ENCODE measurements at places on chromosomes 7 and 10.

DNA sequence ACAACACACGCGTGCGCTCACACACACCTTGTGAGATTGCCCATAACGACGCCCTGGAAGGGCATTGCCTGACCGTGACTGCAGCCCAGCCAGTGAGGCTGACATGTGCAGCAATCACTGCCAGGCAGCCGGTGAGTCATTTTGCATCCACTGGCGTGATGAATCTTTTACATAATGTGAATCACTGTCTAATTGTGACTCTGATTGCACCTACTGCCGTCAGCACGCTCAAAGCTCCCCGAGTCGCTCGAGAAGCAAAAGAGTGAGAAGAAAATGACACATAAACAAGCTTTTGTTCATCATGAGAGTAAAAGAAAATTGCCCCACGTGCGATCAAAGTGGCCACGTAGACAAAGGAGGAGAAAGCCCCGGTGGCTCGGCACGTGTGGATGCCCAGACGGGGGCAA, 117.4 kb upstream of the PFKP start:
- peak; percentile 4 for DNase-seq

- no peak for DNase-seq
Measured at GRCh38 chr10:14667781-14668180, 106.9 kb downstream of the FAM107B start.

DNA sequence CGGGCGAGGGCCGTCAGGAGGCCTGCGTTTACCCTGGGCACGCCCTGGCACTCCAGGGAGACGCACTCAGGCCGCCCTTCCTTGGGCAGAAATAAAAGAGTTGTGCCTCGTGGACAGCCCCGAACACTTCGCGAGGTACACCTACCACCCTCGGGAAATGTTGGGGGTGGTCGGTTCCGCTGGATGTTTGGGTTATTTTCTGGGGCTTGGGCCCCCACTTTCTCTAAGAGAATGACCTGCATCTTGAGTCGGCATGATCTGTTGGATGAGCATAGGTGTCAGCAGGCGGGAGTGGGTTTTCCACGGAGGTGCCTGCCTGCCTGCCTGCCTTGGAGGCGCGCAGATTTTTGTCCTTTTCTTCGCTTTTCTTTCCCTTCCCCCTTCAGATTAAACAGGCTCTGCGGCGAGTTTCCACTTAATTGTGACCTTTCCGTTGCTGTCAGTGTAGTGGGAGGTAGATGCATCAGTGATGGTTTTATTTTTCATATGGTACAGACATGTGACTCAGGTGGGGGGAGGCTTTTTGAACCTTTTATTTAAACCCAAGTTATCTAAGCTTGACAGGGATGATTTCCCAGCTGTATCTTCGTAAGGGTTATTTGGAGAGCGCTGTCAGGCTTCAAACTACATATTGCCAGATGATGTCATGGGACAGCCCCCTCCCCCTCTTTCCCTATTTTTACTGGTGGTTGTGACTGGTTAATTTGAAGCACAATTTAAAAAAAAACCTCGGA, 661 bp downstream of the HECTD2 start:
- DNase-seq, result no peak

DNA sequence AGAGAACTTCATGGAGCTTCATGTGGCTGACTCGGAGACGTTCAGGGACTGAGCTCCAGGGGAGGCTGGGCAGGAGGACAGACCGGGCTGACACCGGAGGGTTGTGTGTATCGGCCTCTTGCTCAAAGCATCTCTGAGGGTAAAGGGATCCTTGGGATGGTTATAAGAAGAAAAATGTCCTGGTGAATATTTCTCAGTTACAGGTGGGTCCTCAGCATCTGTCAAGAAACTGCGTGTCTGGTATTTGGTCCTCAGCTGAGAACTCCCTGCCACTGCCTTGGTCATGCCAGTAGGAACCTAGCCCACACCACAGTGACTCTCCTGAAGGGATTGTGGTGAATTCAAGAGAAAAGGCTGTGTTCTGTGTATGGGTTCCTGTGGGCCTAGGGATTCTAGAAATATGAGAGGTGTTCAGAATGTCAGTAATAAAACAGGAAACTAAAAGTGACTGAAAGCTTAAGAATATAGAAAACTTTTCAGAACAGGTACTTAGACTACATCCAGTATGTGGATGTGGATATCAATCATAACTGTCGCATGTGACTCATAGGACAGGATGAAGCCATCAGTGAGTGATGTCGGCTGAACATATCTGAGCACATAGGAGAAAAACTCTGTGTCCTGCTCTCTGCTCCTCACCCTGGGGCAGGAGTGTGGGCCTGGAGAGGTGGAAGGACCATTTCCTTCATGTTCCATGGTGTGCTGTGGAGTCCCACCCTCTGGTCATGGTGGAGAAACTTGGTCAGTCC, 28.4 kb downstream of the MBL2 start:
- no peak for DNase-seq

GRCh38 chr10:48294431-48294830, 12.0 kb upstream of the MAPK8 start:
- DNase-seq, result no peak
